ENCODE measurements at places on chromosomes 4 and X.

- no peak for DNase-seq
These were observed 90.1 kb downstream of the SH3BGRL start for GRCh38 chrX:81291996-81292395.

DNA sequence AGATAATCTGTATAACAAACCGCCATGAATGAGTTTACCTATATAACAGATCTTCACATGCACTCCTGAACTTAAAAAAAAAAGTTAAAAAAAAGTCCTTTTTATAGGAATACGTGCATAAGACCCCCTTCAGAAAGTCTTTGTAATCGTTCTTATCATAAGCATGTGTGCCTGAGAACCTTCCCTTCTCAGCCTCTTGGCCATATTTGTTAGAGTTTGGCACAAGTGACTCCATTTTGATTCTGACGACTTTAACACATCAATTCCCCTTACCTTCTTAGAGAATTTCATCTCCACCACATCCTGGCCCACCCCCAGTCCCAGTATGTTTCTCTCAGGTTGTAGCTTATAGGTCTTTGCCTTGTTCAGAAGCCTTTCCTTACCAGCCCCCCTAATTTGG lies 16.0 kb upstream of the ANXA5 start:
- no peak for DNase-seq

- no peak for DNase-seq
These were observed 62.3 kb upstream of the LSM6 start for GRCh38 chr4:146113171-146113570.

- DNase-seq, result no peak
These were observed 205.0 kb upstream of the HAND2 start for GRCh38 chr4:173735049-173735448.

- DNase-seq, result no peak
These were observed 9.1 kb upstream of the ATRX start for GRCh38 chrX:77795124-77795523.

- no peak for DNase-seq
These were observed 159.0 kb downstream of the DCLK2 start for GRCh38 chr4:150237110-150237872.

DNA sequence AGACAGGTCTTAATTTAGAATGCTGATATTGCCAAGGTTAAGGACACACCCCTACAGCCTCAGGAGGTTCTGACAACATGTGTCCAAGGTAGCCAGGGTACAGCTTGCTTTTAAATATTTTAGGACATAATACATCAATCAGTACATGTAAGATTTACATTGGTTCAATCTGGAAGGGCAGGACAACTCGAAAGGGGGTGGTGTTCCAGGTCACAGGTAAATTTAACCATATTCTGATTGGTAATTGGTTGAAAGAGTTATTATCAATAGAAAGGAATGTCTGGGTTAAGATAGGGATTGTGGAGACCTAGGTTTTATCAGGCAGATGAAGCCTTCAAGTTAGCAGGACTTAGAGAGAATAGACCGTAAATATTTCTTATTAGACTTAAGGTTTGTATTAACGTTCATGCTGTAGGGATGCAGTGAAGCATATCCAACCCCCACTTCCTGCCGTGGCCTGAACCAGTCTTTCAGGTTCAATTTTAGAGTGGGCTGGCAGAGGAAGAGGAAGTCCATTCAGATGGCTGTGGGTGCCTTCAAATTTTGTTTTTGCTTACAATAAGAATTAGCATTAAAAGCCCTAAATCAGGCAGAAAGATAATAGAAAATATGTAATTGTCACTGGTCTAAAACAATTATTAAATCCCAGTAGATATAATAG lies 136.5 kb upstream of the GALNTL6 start:
- no peak for DNase-seq

- peak; percentile 52 for DNase-seq
These were observed 83.6 kb downstream of the NBDY start for GRCh38 chrX:56812515-56813105.

- DNase-seq, result no peak
These were observed 13.5 kb upstream of the GRIA3 start for GRCh38 chrX:123170546-123170945.

- DNase-seq, result no peak
These were observed at the start of gene TDO2 for GRCh38 chr4:155903453-155903852. TSS of gene TDO2 (plus strand) at chr4:155903696. CDS start at chr4:155903759, 63 bp downstream.

GRCh38 chrX:102959471-102959870 lies 22.4 kb downstream of the RAB40AL start:
- no peak for DNase-seq

- no peak for DNase-seq
These were observed 274.6 kb downstream of the NAF1 start for GRCh38 chr4:162891788-162892707.

- DNase-seq, result no peak
These were observed 20.8 kb downstream of the NAT8L start for GRCh38 chr4:2079926-2080325.

DNA sequence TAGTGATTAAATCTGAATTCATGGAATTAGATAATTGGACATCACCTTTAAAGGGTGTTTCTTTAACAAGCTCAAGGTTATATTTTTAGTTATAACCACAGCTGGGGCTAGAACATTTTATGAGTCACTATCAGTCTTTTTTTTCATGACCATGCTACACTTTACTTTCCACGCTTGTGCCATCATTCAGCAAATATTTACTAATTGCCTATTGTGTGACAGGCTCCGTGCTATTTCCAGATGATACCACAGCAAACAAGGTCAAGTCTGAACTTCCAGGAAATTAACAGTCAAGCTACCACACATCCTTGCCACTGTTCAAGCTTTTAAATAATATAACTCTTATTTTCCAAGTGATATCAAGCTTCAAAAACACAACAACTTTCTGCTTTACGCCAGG lies 16.5 kb downstream of the SPANXN3 start:
- DNase-seq, result no peak

DNA sequence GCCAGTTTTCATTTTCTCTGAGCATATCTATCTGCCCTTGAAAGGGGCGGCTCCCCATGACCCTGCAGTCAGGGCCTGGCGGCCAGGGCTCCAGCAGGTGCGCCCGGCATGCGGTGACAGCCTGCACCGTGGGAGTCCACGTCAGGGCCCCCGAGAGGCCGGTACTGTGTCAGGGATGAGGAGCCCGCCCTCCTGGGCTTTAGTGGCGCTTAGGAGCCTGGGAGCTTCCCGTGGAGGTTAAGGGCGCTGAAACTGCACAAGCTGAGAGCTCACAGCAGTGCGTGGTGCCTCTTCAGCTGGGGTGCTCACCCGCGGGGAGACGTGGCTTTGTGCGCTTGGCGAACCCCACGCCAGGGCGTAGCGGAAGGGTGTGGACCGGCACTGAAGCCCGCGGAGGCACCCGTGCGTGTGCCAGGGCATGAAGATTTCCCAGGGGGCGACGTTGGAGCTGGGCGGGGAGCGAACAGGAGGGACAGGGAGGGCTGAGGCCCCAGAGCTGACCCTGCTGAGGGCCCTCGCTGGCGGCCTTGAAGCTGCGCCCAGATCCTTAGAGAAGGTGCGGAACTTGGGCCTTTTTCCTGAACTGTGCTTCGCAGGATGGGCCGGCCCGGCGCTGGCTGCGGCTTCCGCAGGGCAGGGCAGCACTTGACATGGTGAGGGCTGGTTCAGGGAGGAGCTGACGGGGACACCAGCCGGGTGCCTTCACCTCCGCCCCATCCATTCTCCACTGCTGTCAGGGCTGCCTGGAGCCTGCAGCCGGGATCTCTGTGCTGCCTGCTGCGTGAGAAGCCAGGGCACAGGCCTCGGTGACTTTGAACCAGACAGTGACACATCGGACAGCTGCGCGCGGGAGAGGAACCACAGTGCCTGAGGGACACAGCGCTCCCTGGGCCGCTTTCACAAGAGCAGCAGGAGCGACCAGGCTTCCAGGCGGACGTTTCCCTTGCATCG lies 32.9 kb downstream of the HTT-AS start:
- DNase-seq, result peak; percentile 34

DNA sequence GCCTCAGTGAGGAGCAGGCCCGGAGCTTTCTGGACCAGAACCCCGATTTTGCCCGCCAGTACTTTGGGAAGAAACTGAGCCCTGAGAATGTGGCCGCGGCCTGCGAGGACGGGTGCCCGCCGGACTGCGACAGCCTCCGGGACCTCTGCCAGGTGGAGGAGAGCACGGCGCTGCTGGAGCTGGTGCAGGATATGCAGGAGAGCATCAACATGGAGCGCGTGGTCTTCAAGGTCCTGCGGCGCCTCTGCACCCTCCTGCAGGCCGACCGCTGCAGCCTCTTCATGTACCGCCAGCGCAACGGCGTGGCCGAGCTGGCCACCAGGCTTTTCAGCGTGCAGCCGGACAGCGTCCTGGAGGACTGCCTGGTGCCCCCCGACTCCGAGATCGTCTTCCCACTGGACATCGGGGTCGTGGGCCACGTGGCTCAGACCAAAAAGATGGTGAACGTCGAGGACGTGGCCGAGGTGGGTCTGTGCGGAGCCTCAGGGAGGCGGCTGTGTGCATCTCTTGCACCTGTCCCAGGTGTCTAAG lies 323 bp downstream of the PDE6B start:
- DNase-seq, result no peak

DNA sequence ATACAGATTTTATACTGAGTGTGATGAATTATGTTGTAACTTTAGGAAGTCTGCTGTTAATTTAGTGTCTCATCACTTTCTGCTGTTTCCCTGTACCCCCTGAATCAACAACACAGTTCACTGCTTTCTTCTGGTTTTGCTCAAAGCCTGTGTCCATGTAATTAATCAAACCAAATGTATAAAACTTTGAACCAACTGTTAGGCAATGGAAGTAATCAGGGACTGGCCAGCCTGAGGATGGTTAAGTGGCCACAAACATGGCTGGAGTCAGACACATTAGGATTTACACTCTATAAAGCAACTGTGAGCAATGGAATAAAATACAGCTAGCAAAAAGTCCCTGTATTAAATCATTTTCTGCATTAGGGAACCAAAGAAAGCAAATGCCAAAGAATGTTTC lies 42.6 kb downstream of the CXCL1 start:
- DNase-seq, result no peak

DNA sequence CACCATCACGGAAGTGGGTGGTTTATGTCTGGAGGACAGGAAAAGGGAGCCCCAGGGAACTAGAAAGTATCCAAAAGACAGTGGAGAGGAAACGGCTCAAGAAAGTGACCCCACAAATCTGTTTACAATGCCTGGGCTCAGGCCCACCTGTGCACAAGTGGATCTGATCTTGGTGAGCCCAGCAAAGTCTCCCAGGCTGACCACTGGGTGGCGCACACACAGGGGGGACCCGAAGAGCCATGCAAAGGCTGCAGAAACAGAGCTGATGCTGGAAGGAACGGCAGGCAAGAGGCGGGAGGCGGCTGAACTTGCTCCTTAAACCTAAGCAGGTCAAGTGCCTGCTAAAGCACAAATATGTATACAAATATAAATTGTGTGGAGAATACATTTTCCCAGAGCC lies 9.6 kb downstream of the HAUS7 start:
- DNase-seq, result peak; percentile 33
